ENCODE measurements at places on chromosomes 6 and 20. TPM values are rescaled to one million over a fixed set of nuclear protein-coding genes. Genes with fewer than 3 reads are reported as not detected.

The BIRC7 gene
- 3.2 TPM for total RNA-seq

The WFDC12 gene
- not detected for total RNA-seq

The XRN2 gene
- total RNA-seq = 57.4 TPM

The TULP1 gene
- 3.1 TPM for total RNA-seq

The SLC2A10 gene
- 21.3 TPM for total RNA-seq

The C6orf52 gene
- 0.47 TPM for total RNA-seq

Measured in metanephros (tissue), 2 donors.